Kidney epithelial cell (primary cell): ENCODE measurements at places on chromosomes 3 and 15.

DNA sequence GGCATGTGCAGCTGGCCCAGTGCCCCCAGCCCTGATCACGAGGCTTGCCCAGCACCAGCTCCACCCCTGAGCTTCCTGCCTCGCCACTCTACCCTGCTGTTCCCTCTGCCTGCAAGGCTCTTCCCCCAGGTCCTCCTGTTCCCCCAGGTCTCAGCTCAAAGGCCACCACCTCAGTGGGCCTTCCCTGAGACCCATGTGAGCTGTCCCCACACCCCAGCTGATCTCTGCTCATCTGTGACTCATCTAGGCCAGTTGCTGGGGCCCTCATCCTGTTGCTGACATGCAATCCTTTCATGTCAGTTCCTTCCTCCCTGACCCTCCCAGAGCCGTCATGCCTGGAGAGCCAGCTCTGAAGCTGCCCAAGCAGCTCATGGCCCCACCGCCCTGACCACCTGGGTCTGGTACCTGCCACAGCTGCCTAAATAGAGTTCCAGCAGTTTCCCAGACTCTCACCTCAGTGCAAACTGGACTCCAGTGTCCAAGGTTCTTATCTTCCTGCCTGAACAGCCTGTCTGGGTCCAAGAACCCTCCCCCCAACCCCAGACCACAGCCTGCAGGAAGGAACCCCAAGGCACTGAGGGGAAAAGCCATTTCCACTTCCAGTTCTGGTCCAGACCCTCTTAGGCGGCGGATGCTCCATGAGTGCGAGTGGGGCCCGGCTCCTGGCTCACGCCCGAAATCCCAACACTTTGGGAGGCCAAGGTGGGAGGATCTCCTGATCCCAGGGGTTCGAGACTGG is 116.6 kb upstream of the IQSEC1 start:
- DNase-seq = peak; percentile 31

- no peak for DNase-seq
These were observed 125.0 kb downstream of the PDZRN3 start for GRCh38 chr3:73499787-73500186.

- DNase-seq = no peak
These were observed 523.8 kb downstream of the SOX2 start for GRCh38 chr3:182235504-182235903.

DNA sequence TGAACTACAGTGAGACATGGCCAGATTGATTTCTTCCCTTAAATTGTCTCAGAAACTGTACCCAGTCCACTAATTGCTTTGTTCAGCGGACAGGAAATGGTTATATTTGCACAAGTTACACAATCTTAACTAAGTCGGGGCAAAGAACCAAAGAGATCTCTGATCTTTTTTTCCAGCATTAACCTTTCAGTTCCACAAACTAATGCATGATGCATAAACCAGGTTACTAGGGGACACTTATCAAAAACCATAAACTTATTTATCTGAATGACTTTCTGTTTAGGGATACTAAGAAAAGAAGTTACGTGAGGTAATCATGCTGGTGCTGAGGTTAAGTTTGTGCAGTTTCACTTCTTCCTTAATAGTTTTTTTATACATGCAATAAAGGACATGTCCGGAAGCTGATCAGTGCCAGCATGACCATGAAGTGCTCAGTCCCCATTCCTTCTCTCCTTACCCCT is 22.4 kb downstream of the FNDC3B start:
- DNase-seq = no peak

DNA sequence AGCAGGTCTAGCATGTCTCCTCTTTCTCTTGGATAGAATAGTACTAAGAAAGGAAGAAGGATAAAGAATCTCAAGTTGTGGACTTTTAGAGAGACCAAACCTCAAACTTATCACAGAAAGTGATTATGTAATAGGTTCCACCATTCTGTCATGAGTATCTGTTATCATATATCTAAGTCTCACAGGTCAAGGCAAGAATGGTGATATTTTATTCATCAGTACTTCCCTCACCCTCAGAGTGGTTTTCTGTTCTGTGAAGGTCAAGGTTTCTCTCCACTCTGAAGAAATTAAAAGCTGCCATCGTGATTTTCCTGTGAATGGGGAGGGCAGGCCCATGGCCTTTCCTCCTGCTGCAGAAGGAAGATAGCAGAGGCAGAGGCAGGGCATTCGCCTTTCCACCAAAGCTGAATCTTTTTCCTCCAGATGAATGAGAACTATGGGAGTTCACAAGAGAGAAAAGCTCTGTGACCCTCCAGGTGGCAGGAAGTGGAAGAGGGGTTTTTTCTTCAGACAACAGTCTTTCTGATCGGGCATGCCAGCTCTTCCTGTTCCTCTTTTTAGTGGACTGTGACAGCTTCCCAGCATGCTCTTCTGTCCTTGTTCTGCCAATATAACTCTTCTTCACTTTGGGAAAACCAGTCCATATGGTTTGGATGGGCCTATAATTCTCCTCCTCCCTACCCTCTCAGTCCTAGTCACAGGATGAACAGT is 37.1 kb upstream of the CCK start:
- no peak for DNase-seq

DNA sequence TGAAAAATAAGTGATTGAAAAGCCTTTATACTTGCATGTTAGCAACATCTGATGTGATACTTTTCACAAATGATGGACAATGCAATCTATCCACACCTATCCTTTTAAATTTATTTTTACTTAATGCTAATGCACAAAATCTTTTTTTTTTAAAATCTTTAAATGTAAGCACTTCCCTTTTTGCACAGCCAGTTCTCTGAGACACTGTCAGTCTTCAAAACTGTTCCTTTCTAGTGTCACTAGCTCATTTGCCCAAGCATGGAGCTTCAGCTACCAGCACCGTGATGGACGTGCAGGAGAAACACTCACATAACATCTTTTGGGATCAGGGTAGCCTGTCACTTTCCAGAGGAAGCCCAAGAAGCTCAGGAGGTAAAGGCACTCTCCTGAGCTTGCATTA is 50.1 kb downstream of the NR1D2 start:
- no peak for DNase-seq

DNA sequence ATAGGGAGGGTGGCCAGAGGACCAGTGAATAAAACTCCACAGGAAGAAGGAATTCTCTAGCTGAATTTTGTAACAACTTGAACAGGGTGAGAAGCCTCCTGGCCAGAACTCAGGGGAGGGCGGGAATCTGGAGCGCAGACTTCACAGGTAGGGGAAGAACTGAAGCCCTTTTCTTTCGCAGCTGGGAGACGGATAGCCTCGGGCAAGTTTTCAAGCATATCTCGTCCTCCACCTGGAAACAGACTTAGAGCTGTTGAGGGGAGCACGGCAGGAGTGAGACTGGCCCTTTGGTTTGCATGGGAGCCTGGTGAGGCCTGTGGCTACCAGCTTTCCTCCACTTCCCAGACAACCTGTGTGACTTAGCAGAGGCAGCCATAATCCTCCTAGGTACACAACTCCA is 10.9 kb upstream of the RPL39L start:
- no peak for DNase-seq

- no peak for DNase-seq
These were observed 23.9 kb downstream of the CHDH start for GRCh38 chr3:53822331-53822741.
